ENCODE measurements at places on chromosomes 6 and 20.

GRCh38 chr6:22940581-22941290, 371.4 kb downstream of the HDGFL1 start:
- no peak for DNase-seq

DNA sequence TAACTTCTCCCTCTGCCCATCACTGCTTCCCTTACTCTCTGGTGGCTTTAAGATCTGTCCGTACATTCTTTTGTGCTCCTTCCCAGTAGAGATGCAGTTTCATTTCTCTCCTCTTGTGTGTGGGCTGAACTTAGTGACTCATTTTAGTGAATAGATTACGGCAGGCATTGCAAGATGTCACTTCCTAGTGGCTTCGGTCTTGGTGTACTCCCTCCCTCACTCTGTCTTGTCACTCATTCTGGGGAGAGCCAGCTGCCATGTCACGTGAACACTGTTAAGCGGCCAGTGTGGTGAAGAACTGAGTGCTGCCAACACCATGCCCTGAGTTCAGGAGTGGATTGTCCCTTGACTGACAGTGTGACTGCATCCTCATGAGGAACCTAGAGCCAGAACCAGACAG, 115.9 kb downstream of the OTOR start:
- DNase-seq, result no peak

- no peak for DNase-seq
These were observed 688.6 kb downstream of the TENT5A start for GRCh38 chr6:81063891-81064290.

DNA sequence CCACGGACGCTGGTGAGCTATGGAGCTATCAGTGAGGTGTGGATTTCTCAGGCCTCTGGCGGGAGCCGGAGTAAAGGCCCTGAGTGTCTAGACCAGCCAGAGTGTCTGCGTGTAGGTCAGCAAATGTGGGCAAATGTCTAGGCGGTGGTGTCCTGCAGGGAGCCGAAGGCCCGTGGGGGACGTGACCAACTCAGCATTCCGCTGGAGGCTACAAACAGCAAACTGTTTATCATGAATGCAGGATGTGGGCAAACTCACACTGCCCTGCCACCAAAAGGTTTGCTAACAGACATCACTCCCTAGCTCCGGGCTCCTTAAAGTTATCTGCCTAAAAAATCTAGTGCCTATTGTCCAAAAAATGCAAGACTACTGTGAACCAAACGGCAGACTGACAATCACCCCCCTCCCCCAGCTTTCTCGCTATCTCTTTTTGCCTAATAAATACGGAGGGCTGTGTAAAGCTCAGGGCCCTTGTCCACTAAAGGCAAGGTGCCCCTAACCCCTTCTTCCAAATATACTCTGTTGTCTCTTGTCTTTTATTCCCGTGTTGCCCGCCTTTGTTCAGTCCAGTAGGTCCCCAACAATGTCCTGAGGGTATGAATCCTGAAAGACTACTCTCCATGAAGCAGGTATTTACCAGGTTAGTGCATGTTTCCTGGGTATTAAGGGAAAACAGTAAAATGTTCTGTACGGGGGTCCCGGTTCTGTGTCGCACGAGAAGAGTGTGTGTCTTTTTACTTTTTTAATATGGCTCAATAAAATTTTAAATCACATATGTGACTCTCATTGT, 29.0 kb upstream of the AFDN start:
- DNase-seq, result no peak

- DNase-seq, result peak; percentile 72
These were observed 147.8 kb upstream of the RALGAPA2 start for GRCh38 chr20:20860078-20860806.

DNA sequence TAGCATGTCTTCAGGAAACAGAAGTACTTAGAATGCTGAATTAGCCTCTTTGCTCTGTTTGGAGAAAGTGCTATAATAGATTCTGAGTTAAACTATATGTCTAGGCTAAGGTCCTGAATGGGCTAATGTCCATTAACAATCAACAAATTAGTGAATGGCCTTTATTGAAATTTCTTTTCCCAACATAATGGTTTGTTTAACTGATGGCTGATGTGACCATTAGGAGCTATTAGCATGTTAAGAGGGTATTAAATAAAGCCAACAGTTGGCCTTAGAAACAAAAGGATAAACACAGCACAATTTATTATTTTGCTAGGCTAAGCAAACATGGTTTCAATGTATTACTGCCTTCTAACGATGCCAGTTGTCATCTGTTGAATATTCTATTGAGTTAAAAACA, 234.3 kb upstream of the HS3ST5 start:
- DNase-seq, result no peak

DNA sequence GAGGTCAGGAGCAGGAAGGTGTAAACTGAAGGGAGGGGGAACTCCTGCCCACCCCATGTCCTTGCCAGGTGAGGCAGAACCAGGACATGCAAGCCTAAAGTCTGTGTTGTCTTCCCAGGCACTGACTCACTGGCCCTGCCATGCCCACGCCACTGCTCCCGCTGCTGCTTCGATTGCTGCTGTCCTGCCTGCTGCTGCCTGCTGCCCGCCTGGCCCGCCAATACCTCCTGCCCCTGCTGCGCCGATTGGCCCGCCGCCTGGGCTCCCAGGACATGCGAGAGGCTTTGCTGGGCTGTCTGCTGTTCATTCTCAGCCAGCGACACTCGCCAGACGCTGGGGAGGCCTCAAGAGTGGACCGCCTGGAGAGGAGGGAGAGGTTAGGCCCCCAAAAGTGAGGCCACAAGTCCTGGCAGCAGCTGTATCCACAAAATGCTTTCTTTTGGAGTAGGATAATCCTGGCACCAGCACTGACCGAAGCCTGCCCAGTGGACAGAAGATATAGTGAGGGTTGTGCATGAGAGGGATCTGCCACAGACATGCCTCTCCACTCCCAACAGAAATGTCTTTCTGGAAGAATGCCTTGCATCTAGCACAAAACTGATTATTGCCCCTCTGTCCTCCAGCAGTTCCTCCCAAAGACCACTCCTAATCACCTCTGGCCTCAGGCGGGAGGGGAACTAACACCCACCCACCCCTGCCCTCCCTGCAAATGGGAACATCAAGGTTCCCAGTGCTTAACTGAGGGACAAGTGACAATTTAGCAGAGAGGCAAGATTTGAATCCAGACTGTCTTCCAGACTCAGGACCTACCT, 812 bp downstream of the MYMX start:
- no peak for DNase-seq

DNA sequence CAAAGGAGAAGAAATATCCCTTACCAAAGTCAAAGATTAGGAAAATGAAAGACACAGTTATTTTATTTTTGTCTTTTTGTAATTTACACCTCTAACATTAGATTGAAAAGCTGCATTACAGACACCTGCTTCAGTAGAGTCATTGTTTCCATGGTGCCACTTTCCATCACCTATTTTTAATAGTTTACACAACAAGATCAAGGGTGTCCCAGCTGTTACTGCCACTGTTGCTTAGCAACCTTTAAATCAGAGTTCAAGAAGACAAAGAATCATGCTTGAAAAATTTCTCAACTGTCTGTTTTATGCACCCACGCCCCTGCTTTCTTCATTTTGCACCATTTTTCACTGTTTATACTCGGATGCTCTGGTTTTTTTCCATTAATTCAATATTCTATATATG, 668.2 kb upstream of the GJE1 start:
- DNase-seq, result no peak

DNA sequence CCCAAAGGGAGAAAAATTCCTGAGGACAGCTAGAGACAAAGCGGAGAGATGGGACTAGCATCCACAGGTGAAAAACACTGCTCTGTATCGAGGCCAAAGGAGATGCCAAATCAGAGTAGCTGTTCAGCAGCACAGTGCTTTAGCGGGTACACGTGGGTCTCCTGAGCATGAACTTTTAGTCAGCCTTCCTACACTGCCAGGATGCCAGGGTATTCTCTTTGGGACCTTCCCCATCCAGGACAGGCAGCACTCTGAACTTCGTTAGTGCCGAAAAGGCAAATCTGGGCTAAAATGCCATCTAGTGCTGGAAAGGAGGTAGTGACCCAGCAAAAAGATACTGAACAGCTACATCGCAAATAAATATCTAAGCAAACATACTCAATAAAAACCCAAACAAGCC, 64.9 kb downstream of the C6orf58 start:
- DNase-seq, result peak; percentile 0
